COLO829 (cell line): ENCODE measurements at places on chromosomes 5 and 9.
A peak's percentile ranks its signal among the peaks of the same experiment; 100 is the strongest.

- no peak for DNase-seq
Observed at GRCh38 chr9:110583237-110583636, 3.7 kb upstream of the SVEP1 start.

- peak; percentile 63 for DNase-seq
Observed at GRCh38 chr9:135156525-135157510, 69.3 kb downstream of the OLFM1 start.

DNA sequence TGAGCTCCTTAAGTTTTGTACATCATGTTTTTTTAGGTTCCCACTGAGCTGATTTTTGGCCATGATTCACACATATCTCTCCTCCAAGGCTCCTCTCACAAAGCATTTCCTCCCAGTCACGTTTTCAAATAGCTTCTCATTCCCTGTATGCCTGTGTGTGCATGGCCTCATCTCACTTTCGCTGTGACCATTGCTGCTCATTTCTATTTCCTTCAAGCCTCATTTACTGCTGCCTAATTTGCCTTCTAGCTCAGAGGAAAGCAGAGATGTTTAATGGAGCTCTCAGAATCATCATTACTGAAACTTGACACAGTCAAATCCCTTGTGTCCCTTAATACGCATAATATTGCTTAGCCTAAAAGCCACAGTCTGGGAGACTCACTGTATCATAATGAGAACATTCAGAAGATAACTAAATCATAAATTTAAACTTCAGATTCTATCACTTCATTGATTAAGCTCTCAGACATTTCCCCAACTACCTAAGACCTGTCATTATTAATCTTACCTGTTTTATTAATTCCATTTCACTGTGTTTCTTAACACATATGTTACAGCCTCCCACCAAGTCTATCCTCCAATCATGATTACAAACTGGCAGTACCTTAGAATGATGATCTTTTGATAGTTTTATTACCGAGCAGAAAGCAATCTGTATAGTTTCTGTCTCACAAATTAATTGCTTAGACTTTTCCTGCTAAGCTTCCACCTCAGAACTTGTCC lies 278.3 kb upstream of the PTGER4 start:
- DNase-seq = no peak

- DNase-seq = no peak
Observed at GRCh38 chr9:136155576-136155975, 36.9 kb upstream of the TMEM250 start.

- DNase-seq = no peak
Observed at GRCh38 chr5:1995491-1995890, 112.8 kb upstream of the IRX4 start.

- no peak for DNase-seq
Observed at GRCh38 chr9:91403665-91404543, 19.7 kb downstream of the NFIL3 start.

DNA sequence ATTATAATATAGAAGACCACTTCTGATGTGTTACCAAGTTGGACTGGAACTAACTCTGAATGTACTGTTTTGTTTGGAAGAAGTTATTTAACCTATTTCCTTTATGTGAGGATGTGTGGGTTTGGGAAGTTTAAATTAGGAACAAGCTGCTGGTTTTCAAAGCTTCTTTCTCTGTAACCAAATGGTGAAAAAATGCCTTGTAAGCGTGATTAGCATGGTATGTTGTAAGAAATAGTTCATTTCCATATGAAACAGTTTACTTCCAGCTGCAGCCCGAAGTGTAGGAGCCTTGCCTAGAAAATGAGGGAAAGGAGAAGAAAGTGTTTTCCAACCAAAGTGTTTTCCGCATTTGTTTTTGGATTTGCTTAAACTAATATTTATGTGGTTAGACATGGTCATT lies 36.0 kb downstream of the TTC1 start:
- DNase-seq = no peak

- no peak for DNase-seq
Observed at GRCh38 chr5:5178580-5178979, 38.5 kb downstream of the ADAMTS16 start.

GRCh38 chr9:77839459-77840140 lies 191.5 kb upstream of the GNA14 start:
- peak; percentile 77 for DNase-seq

DNA sequence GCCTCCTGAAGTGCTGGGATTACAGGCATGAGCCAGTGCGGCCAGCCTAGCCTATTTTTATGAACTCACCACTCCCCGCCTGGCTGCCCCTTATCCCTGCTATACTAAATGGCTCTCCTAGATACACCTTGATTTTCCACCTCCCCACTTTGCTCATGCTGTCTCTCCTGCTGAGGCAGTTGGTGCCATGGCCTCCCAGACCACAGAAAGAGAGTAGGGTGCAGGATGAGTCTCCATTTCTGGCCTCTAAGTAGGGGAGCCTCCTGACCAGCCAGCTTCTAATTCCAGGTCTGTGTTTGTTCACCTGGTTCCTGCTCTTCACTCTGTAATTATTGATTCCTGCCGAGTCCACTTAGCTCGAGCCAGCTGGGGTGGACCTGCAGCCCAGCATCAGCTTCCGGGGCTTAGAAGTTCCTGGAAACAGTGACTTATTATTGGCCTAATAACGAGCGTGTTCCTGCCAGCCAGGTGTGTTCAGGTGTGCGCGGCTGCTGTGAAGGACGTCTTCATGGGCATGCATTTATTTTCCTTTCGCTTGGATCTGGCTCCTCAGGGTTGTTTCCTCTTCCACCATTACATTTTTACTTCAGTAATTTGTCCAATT lies 34.0 kb downstream of the ZNF618 start:
- no peak for DNase-seq

DNA sequence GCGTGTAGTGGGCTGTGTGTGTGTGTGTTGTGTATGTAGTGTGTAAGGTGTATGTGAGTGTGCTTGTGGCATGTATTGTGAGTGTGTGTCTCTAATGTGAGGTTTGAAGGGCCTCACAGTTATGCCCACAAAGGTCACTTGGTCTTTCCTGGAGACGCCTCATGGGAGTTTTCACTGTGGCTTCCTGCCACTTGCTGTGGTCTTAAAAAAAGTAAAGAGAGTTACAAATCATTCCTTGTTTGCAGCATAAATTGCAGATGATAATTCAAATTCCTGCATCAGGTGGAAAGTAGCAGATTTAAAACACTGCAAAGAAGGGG lies 72.6 kb downstream of the TENT4A start:
- DNase-seq = no peak

DNA sequence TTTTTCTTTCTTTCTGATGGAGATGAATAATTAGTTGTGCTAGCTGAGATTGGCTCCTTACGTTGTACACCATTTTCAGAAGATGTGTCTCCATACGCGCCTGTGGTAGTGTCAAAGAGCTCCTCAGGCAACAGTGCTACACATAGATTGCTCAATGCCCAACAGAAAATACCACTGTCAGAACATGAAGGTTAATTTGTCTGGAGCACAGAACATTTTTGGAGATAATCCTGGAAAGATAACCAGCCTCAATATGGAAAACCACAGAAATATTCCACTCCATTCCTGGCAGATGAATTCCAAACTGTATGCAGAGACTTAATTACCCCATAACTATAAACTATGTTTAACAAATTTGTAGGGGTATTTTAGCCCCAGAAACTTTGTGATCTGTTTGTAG lies 233.6 kb downstream of the MARCHF11 start:
- no peak for DNase-seq
